ENCODE measurements at places on chromosomes 5 and 9. TPM values are rescaled to one million over a fixed set of nuclear protein-coding genes. Genes with fewer than 3 reads are reported as not detected.

DNA sequence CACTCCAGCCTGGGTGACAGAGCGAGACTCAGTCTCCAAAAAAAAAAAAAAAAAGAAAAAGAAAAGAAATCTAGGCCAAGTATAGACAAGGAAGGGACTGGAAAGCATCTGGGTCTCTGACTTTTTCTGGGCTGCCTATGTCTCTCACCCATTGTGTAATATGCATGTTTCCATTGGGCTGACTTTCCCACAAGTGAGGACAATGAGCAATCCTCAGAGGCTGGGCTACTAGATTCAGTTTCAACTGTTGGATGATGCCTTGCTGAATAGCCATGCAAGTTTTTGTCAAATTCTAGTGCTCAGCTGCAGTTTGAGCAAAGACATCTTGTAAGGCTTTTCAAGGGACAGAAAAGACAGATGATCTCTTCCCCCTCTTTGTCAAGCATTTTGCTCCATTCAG lies 82.1 kb downstream of the PHAX start:
- no peak overlapping the region for H3K27ac ChIP-seq
- H3K36me3 ChIP-seq = no peaks in the 10 kb centered on the region
- no peak for DNase-seq
- no peaks in the 10 kb centered on the region for H3K27me3 ChIP-seq

- H3K36me3 ChIP-seq = no peaks in the 10 kb centered on the region
- no peak overlapping the region for H3K4me3 ChIP-seq
- DNase-seq = no peak
- peaks cover 9% of the 10 kb centered on the region for H3K4me1 ChIP-seq
- H3K27me3 ChIP-seq = no peaks in the 10 kb centered on the region
Measured at GRCh38 chr5:151721087-151721646, 34.5 kb upstream of the SPARC start.

DNA sequence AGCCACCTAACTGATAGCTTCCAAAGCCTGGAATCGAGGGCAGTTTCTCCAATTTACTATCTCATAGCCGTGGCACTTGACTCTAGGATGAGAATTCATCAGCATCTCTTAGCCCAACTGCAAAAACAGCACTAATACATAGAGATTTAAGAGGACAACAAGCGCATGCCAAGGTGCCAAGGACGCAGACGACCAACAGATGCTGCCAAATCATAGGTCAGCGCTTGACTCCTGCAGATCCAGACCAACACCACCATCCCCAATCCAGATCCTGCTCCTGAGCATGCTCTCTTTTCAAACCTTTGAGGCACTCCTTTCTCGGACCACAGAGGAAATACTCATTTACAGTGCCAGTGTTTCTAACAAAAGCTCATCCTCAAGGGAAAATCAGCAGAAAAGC lies 24.6 kb downstream of the NRG2 start:
- no peaks in the 10 kb centered on the region for H3K4me1 ChIP-seq
- H3K27ac ChIP-seq = no peak overlapping the region
- no peaks in the 10 kb centered on the region for H3K36me3 ChIP-seq

GRCh38 chr5:151743530-151743929 lies 14.9 kb downstream of the ATOX1 start:
- DNase-seq = no peak
- no peaks in the 10 kb centered on the region for H3K27me3 ChIP-seq
- H3K4me3 ChIP-seq = no peak overlapping the region
- no peaks in the 10 kb centered on the region for H3K36me3 ChIP-seq

- no peaks in the 10 kb centered on the region for H3K27me3 ChIP-seq
- peaks cover 30% of the 10 kb centered on the region for H3K4me1 ChIP-seq
- DNase-seq = peak; percentile 65
- peak overlapping the region; percentile 77 for H3K4me3 ChIP-seq
- no peaks in the 10 kb centered on the region for H3K36me3 ChIP-seq
Measured at GRCh38 chr5:143402553-143403333, 743 bp downstream of the NR3C1 start.

- H3K4me1 ChIP-seq = no peaks in the 10 kb centered on the region
- H3K4me3 ChIP-seq = no peak overlapping the region
- H3K36me3 ChIP-seq = peaks cover 12% of the 10 kb centered on the region
- no peaks in the 10 kb centered on the region for H3K27me3 ChIP-seq
Measured at GRCh38 chr5:169595172-169595820, 11.7 kb downstream of the SPDL1 start.

GRCh38 chr9:33014665-33015014 lies 10.4 kb upstream of the DNAJA1 start:
- no peaks in the 10 kb centered on the region for H3K27me3 ChIP-seq
- no peak for DNase-seq
- no peaks in the 10 kb centered on the region for H3K36me3 ChIP-seq
- H3K27ac ChIP-seq = no peak overlapping the region
- no peaks in the 10 kb centered on the region for H3K4me1 ChIP-seq

- DNase-seq = no peak
- H3K27me3 ChIP-seq = no peaks in the 10 kb centered on the region
- H3K27ac ChIP-seq = no peak overlapping the region
- H3K36me3 ChIP-seq = no peaks in the 10 kb centered on the region
- no peak overlapping the region for H3K4me3 ChIP-seq
Measured at GRCh38 chr5:110333384-110333783, 393.1 kb downstream of the TMEM232 start.

DNA sequence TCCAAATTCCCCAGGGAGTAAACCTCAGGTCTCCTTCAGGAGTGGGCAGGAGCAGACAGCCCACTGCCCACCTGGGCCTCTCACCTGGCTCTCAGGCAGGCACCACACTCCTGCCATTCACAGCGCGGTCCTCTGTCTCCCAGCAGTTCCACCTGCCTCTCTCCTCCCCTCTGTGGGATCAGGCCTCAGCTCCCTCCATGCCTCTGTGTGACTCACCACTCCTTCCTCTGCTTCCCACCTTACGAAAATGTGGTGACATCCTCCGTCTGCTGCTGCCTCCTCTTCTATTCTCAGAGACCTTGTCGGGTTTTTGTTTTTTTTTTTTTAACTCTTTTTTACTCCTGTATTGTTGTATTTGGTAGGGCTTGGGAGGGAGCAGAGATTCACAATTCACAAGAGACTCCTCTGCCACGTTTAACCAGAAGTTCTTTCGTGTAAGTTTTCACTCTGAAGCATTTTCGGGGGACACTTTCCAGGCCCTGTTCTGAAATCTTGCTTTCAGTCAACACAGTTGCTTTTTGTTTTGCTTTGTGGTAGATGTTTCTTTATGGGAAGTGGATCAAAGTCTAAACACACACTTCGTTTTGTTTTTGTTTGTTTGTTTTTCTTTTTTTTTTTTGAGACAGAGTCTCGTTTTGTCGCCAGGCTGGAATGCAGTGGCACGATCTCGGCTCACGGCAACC lies 21.1 kb upstream of the CDKN2AIPNL start:
- no peaks in the 10 kb centered on the region for H3K36me3 ChIP-seq
- H3K4me1 ChIP-seq = peaks cover 29% of the 10 kb centered on the region
- no peak for DNase-seq
- no peak overlapping the region for H3K27ac ChIP-seq
- H3K27me3 ChIP-seq = no peaks in the 10 kb centered on the region

GRCh38 chr5:161546470-161547301 lies at the start of gene GABRB2:
Gene GABRB2, minus strand, starts transcription at chr5:161546725. Its CDS starts 82 bp downstream, at chr5:161546643.
- H3K4me1 ChIP-seq = peaks cover 15% of the 10 kb centered on the region
- H3K27me3 ChIP-seq = peaks cover 6% of the 10 kb centered on the region
- peak; percentile 60 for DNase-seq
- no peaks in the 10 kb centered on the region for H3K36me3 ChIP-seq
- H3K4me3 ChIP-seq = peak within 1 kb of the TSS; percentile 3
- H3K27ac ChIP-seq = no peak within 1 kb of the TSS

DNA sequence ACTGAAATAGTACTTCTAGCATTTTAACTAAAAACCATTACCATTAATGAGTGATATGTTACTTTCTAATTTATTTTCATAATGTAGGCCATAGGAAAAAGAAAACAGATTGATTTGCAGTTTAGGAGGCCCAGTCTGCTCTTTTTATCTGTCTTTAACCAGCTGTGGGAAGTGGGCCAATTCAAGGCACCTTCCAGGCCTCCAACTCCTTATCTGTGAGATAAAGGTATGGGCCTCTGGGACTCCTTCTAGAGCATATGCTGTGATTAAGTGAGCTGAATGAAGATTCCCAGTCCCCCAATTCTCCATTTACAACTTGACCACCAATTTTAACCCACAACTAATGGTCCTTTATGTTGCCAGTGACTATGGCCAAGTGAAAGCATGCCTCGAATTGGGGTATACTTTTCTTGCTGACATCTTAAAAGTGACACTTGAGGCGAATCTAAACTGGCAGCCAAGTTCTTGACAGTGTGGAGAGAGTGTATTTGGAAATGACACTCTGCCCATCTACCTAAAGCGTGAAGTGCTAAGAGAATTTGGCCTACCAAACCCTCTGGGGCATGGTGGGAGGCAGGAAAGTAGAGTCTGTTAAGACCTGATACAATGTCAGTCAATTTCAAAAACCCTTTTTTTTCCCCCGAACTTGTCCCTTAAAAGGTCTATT lies 88.3 kb downstream of the PIK3R1 start:
- H3K4me1 ChIP-seq = peaks cover 3% of the 10 kb centered on the region
- no peaks in the 10 kb centered on the region for H3K36me3 ChIP-seq
- H3K4me3 ChIP-seq = no peak overlapping the region
- H3K27me3 ChIP-seq = no peaks in the 10 kb centered on the region
- H3K27ac ChIP-seq = no peak overlapping the region

- H3K4me3 ChIP-seq = no peak overlapping the region
- no peaks in the 10 kb centered on the region for H3K36me3 ChIP-seq
- DNase-seq = no peak
- H3K27me3 ChIP-seq = no peaks in the 10 kb centered on the region
Measured at GRCh38 chr9:5971740-5972139, 43.7 kb downstream of the RANBP6 start.

GRCh38 chr9:111151537-111151936 lies 113.3 kb upstream of the LPAR1 start:
- no peak overlapping the region for H3K27ac ChIP-seq
- H3K27me3 ChIP-seq = no peaks in the 10 kb centered on the region
- H3K36me3 ChIP-seq = no peaks in the 10 kb centered on the region
- H3K4me3 ChIP-seq = no peak overlapping the region
- no peak for DNase-seq

- DNase-seq = peak; percentile 31
- no peak overlapping the region for H3K4me3 ChIP-seq
- H3K27ac ChIP-seq = no peak overlapping the region
Measured at GRCh38 chr9:6845880-6846279, 88.1 kb downstream of the KDM4C start.

GRCh38 chr9:90858457-90858901 lies 56.9 kb downstream of the SYK start:
- H3K36me3 ChIP-seq = no peaks in the 10 kb centered on the region
- H3K4me3 ChIP-seq = no peak overlapping the region
- H3K27me3 ChIP-seq = no peaks in the 10 kb centered on the region
- H3K4me1 ChIP-seq = no peaks in the 10 kb centered on the region
- no peak overlapping the region for H3K27ac ChIP-seq

- peaks cover 21% of the 10 kb centered on the region for H3K36me3 ChIP-seq
- peak overlapping the region; percentile 95 for H3K27ac ChIP-seq
- H3K4me3 ChIP-seq = no peak overlapping the region
- H3K4me1 ChIP-seq = peaks cover 66% of the 10 kb centered on the region
- peak; percentile 36 for DNase-seq
- H3K27me3 ChIP-seq = no peaks in the 10 kb centered on the region
Measured at GRCh38 chr9:134433909-134434882, 107.9 kb downstream of the RXRA start.

DNA sequence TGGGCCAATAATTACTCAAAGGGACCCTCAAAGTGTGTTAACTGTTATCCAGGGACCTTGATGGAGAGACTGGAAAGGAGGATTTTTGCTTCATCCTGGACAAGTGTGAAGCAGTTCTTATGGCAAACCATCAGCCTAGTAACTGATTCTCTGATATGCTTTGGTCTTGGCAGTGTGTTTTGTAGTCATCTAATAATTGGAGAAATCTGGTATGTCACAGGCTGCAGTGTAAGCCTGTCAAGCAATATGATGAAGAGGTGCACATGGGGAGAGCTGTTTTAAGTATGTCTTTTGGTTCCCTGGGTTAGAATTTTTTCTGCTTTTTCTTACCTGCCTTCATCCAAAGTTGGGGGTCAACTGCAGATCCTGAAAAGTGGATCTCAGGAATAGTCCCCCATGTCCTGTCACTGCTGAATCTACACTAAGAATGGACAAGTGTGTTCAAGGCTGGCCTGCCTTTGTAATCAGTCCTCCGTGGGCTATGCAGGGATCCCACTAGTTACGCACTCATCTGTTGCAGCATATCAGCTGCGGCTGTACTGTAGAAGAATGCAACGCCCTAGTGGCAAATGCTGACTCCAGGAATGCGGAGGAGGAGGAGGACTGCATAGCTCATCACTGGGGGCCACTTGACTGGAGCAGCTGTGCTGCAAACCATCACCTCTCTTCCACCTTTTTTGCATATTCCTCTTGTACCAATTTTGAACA lies 1.9 kb downstream of the SPTAN1 start:
- H3K36me3 ChIP-seq = no peaks in the 10 kb centered on the region
- DNase-seq = peak; percentile 78
- no peaks in the 10 kb centered on the region for H3K27me3 ChIP-seq
- no peak overlapping the region for H3K4me3 ChIP-seq

GRCh38 chr9:20379804-20380225 lies 242.5 kb downstream of the MLLT3 start:
- H3K36me3 ChIP-seq = no peaks in the 10 kb centered on the region
- no peaks in the 10 kb centered on the region for H3K27me3 ChIP-seq
- no peak for DNase-seq
- peaks cover 19% of the 10 kb centered on the region for H3K4me1 ChIP-seq
- H3K4me3 ChIP-seq = no peak overlapping the region

DNA sequence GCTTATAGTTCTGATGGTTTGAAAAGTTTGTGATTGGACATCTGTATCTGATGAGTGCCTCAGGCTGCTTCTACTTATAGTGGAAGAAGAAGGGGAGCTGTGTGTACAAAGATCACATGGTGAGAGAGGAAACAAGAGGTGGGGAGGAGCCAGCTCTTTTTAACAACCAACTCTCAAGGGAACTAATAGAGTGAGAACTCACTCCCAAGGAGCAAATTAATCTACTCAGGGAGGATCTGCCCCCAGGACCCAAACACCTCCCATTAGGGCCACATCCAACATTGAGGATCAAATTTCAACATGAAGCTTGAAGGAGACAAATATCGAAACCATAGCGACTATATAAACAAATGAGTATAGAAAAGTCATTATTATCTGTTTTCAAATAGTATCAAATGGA lies 64.7 kb upstream of the PRLR start:
- H3K27me3 ChIP-seq = no peaks in the 10 kb centered on the region
- no peaks in the 10 kb centered on the region for H3K4me1 ChIP-seq
- no peaks in the 10 kb centered on the region for H3K36me3 ChIP-seq
- H3K4me3 ChIP-seq = no peak overlapping the region
- H3K27ac ChIP-seq = no peak overlapping the region

The RNF183 gene
- total RNA-seq = not detected

The FBP2 gene
- total RNA-seq = not detected

The ADRB2 gene
- total RNA-seq = 1.1 TPM

The IFNA10 gene
- not detected for total RNA-seq

The MCC gene
- total RNA-seq = 10.6 TPM

The SLC45A2 gene
- total RNA-seq = not detected

The PCDHAC2 gene
- 2.0 TPM for total RNA-seq

The ITGA2 gene
- total RNA-seq = 2.0 TPM

The ASPN gene
- total RNA-seq = 7.8 TPM

The LEAP2 gene
- total RNA-seq = 1.5 TPM

The PCDHB10 gene
- total RNA-seq = 2.2 TPM

The C9orf78 gene
- 79.7 TPM for total RNA-seq

The SLC46A2 gene
- not detected for total RNA-seq

The PCDHB4 gene
- 2.0 TPM for total RNA-seq

The PGM5 gene
- 23.2 TPM for total RNA-seq

The SLCO6A1 gene
- total RNA-seq = not detected

The ZDHHC11 gene
- total RNA-seq = 2.7 TPM
